ENCODE measurements at places on chromosomes 1 and 21. TPM values are rescaled to one million over a fixed set of nuclear protein-coding genes. Genes with fewer than 3 reads are reported as not detected.

Gene FCAMR
- not detected for total RNA-seq

Gene DRAXIN
- 0.51 TPM for total RNA-seq

Gene TMEM52
- not detected for total RNA-seq

Gene KLHDC9
- 3.0 TPM for total RNA-seq

Gene GPR3
- total RNA-seq: 0.26 TPM

Gene SRRM1
- total RNA-seq: 28.5 TPM

Gene SZRD1
- 30.1 TPM for total RNA-seq

Gene PRCC
- 10.5 TPM for total RNA-seq

Gene S100A8
- not detected for total RNA-seq

Gene TDRD5
- not detected for total RNA-seq

Gene TPRG1L
- total RNA-seq: 22.3 TPM

Gene RIPPLY3
- total RNA-seq: not detected

Gene ANGPTL3
- not detected for total RNA-seq

Gene CYP4Z1
- total RNA-seq: not detected

Gene C1QA
- total RNA-seq: 0.26 TPM

Gene NBPF15
- total RNA-seq: 36.7 TPM

Gene A3GALT2
- total RNA-seq: not detected

Gene GPA33
- total RNA-seq: not detected

Gene PKN2
- 22.6 TPM for total RNA-seq

Gene ZBTB40
- total RNA-seq: 12.4 TPM

Gene TRAF3IP3
- not detected for total RNA-seq

Gene RNF11
- 116 TPM for total RNA-seq

Gene OLFML3
- 68.0 TPM for total RNA-seq

Gene ATP6V1G3
- not detected for total RNA-seq

Gene LCE3E
- total RNA-seq: not detected

Gene MTF1
- total RNA-seq: 3.1 TPM

Gene NFIA
- total RNA-seq: 5.4 TPM

Gene PRMT2
- 152 TPM for total RNA-seq

Gene CHTOP
- total RNA-seq: 34.0 TPM

Gene SPRR1B
- not detected for total RNA-seq

Gene KCTD3
- 76.0 TPM for total RNA-seq

Gene LRRC7
- total RNA-seq: not detected

Gene SH2D2A
- total RNA-seq: not detected
